ENCODE measurements at places on chromosomes 11 and 22. TPM values are rescaled to one million over a fixed set of nuclear protein-coding genes. Genes with fewer than 3 reads are reported as not detected.

GRCh38 chr11:78201096-78201818 is 12.5 kb downstream of the USP35 start:
- DNase-seq: no peak

- DNase-seq: no peak
Measured at GRCh38 chr11:2575591-2576051, 124.2 kb downstream of the KCNQ1OT1 start.

DNA sequence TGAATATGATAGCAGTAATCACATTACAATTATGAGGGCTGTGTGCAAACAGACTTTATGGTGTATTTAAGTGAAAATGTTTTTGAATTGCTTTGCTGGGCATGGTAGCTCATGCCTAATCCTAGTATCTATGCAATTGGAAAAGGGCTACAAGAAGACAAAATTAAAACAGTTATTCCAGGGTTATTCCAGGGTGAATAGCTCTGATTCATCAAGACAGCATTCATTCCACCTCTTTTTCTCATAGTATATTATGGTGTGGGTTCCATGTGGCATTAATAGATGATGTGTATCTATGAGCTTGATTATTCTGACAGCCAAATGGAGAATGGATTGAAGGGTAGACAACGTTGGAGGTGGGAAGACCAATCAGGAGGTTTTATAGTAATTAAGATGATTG is 12.1 kb upstream of the SIDT2 start:
- DNase-seq: no peak

DNA sequence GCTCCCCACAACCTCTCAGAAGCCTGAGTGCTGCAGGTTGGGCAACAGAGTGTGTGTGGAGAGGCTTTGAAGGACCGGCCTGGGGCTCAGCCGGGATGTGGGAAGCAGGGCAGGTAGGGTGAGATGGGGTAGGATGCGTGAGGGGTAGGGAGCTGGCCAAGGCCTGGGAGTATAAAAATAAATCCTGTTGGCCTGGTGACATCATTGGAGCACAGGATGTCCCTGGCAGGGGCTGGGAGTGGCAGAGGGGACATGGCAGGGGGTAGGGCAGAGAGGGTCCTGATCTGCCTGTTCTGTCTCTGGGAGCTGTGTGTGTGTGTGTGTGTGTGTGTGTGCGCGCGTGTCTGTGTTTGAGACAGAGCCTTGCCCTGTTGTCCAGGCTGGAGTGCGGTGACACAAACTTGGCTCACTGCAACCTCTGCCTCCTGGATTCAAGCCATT is 28.6 kb downstream of the TEF start:
- no peak for DNase-seq

DNA sequence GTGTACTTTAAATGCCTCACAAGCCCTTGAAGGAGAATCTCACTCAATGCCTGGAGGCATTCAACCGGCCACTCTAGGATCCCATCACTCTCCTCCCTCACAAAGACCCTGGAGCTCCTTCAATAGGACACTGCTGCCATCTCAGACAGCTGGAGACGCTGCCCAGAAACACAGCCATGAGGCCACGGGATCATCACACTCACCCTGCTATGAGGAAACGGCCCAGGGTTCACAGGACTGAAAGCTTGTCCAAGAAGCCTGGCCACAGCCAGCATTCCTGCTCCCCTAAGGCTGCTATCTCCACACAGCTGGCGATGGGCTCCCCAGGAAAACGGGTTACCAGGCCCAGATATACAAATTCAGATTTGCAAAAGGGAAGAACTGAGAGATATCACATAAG is 13.2 kb downstream of the CARS1 start:
- peak; percentile 58 for DNase-seq

DNA sequence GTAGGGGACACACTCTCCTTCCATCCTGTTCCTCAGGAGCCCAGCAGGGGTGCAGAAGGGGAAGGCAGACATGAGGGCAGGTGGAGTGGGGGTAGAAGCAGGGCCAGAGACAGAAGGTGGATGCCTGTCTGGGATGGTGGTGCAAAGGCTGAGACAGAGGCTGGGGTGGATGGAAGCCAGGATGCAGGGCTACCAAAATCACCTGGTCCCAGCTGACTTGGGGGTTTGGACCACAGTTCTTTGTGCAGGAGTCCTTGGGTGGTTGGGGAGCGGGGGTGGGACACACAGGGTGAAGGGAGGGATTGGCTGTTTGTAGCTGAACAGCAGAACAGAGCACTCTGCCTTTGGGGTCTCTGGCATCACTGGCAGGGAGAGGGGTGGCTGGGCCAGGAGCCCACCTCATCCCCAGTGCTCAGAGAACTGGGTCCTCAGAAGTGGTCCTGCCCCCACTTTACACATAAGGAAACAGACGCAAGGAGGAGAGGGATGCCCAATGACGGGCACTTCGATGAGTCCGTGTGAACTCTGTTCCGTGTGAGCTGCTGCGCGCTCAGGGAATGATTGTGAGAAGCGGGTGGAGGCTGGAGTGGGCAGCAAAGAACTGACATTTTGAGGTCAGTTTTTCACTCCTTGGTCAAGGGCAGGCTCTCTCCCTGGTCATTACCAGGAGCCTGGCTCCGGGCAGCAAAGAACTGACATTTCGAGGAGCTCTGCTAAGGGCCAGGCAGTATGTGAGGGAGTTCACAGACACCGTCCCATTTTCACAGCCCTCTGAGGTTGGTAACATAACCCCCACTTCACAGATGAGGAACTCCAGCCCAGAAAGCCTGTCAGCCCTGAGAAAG is 1.9 kb downstream of the TAGLN start:
- DNase-seq: no peak

The CASP1 gene
- 24.8 TPM for total RNA-seq

DNA sequence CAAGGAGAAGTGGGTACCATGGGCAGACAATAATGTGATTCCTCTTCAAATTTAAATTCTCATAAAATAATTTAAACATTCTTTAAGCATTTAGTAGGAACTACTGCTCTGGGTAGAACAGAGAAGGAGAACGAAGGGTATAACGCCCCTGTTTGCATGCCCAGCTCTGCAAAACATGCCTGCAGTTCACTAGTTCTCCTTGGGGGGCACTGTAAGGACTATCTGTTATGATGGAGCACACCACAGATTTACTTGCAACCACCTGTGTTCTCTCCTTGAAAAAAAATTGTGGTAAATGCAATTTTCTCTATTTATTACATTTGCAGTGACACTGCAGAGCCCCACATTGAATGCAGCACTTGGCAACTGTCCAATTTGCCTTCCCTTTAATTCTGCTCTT is 100.3 kb downstream of the GUCY1A2 start:
- DNase-seq: no peak

- no peak for DNase-seq
Measured at GRCh38 chr22:17086296-17086695, 1.5 kb downstream of the IL17RA start.

DNA sequence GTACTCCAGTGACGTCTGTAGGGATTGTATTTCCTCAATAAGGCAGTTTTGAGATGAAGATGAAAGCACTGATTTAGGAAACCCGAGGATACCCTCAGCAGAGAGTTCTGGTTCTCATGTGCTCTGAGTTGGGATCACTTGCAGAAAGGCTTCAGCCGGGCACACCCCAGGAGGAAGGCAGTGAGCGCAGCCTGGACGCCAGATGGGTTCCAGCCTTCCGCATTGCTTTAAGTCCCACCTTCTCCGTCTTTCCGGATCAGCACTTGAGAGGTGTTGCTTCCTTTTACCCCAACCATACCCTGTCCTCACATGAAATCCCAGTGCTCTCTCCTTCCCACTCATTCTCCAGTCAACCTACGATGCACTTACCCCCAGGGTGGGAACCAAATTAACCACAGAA is 239.5 kb upstream of the CADM1 start:
- no peak for DNase-seq

- DNase-seq: no peak
Measured at GRCh38 chr11:113059548-113059947, 98.3 kb downstream of the NCAM1 start.

The OR8A1 gene
- total RNA-seq: not detected

DNA sequence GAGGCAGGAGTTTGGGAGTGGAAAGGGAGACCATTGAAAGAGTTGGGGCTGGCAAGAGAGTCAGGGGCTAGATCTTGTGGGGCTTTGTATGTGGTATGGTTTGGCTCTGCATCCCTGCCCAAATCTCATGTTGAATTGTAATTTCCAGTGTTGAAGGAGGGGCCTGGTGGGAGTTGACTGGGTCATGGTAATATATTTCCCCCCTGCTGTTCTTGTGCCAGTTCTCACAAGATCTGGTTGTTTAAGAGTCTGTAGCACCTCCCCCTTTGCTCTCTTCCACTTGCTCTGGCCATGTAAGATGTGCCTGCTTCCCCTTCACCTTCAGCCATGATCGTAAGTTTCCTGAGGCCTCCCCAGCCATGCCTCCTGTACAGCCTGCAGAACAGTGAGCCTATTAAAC is 10.1 kb upstream of the RAB3IL1 start:
- DNase-seq: no peak

- peak; percentile 89 for DNase-seq
Measured at GRCh38 chr22:23521441-23522113, 58.5 kb downstream of the IGLL1 start.

- DNase-seq: no peak
Measured at GRCh38 chr22:42397332-42398249, 34.6 kb downstream of the NFAM1 start.

GRCh38 chr11:132844956-132845696 is 687.2 kb downstream of the OPCML start:
- peak; percentile 96 for DNase-seq

- peak; percentile 96 for DNase-seq
Measured at GRCh38 chr11:1705126-1706052, 8.4 kb downstream of the KRTAP5-6 start.

GRCh38 chr11:20483931-20484330 is 96.4 kb downstream of the PRMT3 start:
- no peak for DNase-seq

The PKDREJ gene
- total RNA-seq: not detected

DNA sequence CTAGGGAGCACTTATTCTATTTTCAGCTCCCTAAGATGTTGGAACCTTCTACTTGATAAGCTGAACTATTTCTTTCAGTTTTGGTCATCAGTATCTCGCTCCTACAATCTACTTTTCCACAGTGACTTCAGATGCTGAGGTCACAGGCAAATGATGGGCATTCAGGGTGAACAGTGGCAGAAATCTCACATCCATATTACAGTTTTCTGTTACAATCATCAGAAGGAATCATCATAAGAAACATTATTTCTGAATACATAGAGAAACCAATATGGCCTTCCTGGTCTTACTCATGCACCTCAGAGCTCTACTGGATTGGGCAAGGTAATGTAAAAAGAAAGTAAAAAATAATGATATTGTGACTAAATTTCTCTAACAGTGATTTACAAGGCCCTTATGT is 39.4 kb upstream of the DDI1 start:
- DNase-seq: no peak

GRCh38 chr11:115659061-115659963 is 155.1 kb upstream of the CADM1 start:
- DNase-seq: peak; percentile 40

DNA sequence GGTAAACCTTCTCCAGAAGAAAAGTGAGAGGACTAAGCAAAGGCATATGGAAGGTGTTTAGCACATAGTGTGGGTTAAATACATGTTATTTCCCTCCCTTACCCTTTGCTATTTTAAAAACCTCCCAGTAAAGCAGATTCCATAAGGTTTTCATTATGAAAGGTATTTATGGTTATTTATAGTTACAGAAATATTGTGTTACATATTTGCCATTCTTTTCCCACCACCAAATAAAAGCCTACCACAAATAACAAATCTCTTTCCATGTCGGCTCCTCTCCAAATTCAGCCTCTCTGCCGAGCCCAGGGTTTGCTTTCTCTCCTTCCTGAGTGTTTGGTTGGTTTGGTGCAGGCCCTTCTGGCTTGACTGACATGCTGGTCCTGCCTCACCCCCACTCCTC is 64.4 kb downstream of the INSC start:
- no peak for DNase-seq

- no peak for DNase-seq
Measured at GRCh38 chr11:68057807-68058206, 19.0 kb downstream of the TCIRG1 start.

The ALDH3B2 gene
- not detected for total RNA-seq

GRCh38 chr11:116930177-116930576 is 92.8 kb upstream of the APOA1 start:
- no peak for DNase-seq

DNA sequence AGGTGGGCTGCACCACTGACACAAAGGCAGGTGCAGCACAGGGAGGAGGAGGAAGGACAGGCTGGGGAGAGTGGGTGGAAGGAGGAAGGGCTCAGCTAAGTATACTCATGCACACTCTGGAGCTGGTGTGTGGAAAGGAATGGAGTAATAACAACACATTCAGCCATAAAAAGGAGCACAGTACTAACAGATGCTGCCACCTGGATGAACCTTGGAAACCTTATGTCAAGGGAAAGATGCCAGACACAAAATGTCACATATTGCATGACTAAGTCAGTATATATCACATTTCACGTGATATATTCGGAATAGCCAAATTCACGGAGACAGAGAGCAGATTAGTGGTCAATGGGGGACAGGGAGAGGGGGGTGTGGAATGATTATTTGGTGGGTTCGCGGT is 389.6 kb upstream of the SYN3 start:
- DNase-seq: no peak

- DNase-seq: no peak
Measured at GRCh38 chr11:125995313-125995712, 49.5 kb downstream of the VSIG10L2 start.

GRCh38 chr22:37609240-37610152 is 862 bp downstream of the GGA1 start:
- no peak for DNase-seq

GRCh38 chr11:95372097-95372656 is 141.2 kb upstream of the SESN3 start:
- DNase-seq: no peak

The ISX gene
- not detected for total RNA-seq

The OR10A2 gene
- not detected for total RNA-seq

The YAP1 gene
- total RNA-seq: 61.6 TPM

The KLHL35 gene
- 7.2 TPM for total RNA-seq

The BLID gene
- total RNA-seq: 0.74 TPM

DNA sequence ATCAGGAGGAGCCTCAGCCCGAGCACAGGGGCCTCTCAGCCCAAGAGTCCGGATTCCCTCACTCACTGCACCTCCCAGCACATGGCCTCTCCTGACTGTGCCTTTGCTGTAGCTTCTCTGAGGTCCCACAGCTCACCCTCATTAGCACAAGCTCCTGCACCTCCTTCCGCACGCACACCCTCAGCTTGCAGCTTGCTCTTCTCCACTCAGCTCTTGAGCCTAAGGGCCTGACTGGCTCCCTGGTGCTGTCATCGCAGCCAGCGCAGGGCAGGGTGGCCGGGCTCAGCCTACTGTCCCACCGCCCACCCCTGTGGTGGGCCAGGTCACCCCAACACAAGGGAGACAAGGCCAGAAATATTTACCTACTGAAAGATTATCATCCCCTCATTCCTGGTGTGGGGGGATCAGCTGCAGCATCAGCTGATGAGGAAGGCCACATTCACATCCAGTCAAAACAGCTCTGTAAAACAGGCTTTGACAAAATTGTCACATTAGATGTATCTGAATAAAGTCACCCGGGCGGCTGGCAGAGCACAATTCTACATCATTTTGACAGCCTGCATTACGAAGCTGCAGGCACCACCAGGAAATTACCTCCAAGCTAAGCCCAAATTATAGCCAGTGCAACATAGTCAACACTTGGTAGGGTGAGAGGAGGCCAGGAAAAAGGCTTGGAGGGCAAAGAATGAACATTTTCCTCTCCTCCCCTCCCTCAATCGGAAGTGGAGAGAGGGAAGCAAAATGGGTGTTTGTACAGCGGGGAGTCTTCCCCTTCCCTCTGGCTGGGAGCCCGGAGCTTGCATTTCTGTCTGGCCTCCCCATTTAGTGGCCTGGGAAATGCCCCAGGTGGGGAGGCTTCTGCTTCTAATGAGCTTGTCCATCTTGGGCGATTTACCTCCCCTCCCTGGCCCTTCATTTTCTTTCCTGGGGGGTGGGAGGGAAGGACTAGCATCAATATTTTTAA is 29.5 kb upstream of the IGSF9B start:
- DNase-seq: no peak

The ESAM gene
- 0.74 TPM for total RNA-seq
